ENCODE measurements at places on chromosomes 16 and 17.

DNA sequence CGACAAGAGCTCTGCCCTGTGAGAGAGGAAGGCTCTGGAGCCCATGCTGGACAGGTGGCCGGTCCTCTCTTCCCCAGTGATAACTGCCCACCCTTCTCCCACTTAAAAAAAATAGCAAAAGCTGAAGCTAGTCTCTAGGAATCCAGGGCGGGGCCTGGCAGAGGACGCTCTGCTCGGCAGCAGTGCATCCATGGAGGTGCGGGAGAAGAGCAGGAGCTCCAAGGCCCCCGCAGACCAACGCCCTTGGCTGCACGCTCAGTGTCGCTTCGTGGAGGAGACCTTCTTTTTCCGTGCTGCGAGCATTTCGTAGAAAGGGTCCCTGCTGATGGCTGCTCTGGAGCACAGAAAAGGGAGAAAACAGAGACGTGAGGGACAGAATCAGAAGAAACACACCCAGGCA, 98.6 kb upstream of the DNAH17 start:
- DNase-seq: no peak

DNA sequence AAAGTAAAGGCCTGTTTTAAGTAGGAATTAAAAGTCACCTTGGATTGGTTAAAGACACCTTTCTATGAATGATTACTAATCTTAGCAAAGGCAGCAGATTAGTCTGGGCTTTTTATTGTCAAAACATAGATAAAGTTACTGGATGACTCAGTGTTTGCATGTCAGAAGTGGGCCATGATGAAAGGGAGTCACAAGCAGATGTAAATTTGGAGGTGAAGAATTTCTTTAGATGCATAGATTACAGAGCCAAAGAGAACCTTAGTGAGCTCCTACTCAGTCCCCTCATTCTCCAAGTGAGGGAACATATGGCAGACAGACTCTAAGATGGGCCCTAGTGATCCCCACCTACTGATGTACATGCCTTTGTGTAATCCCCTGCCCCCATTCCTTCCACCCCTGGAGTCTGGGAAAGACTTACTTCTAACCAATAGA, 124.5 kb downstream of the HS3ST3A1 start:
- DNase-seq: no peak

DNA sequence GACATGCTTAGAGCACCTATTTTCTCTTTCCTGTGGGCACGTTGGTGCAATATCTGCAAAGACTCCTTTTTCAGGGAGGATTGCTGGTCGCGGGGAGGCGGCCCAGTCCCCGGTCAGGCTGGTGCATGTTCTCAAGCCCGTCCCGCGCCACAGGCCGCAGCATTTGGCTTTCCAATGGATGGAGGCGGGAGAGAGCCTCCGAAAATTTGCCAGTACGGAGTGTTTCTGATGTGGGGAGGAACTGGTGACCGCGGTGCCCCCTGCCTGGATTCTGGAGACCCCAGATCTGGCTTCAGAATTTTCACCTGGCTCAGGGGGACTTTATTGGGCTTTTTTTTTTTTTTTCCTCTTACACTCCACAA, 2.3 kb downstream of the CMIP start:
- no peak for DNase-seq

DNA sequence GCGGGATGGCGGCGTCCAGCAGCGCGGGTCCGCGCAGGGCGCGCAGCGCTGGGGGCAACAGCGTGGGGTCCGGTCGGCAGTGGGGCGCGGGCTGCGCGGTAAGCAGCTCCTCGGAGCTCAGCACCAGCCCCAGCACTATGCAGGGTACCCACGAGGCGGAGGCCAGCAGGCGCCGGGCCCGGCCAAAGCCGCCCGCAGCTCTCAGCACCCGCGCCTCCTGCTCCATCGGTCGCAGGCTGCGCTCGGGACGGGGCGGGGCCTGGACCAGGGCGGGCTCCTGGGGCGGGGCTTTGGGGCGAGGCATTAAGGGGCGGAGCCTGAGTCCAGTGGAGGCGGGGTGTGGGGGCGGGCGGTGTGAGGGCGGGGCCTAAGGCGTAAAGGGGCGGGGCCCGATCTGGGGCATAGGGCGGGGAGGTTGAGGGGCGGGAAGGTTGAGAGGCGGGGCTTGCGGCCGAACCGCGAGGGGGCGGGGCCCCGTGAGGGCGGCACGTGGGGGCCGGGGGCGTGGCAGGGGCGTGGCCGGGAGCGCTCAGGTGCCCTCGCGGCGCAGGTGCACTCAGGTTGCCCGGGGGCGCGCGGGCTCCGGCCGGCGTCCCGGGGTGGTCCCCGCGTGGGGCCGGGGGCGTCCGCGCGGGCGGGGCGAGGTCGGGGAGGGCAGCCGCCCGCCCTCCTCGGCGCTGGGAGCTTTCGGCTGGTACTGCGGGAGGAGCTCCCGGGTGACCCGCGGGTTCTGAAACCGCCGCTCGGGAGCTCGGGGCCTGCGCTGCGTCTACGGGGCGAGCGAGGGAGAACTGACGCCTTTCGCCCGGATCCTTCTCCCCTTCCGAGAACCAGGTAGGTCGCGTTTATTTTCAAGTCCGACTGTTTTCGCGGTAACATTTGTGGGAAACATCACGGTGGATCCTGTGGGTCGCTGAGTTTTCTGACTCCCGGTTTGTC, 1.4 kb upstream of the SLC22A31 start:
- DNase-seq: peak; percentile 43

DNA sequence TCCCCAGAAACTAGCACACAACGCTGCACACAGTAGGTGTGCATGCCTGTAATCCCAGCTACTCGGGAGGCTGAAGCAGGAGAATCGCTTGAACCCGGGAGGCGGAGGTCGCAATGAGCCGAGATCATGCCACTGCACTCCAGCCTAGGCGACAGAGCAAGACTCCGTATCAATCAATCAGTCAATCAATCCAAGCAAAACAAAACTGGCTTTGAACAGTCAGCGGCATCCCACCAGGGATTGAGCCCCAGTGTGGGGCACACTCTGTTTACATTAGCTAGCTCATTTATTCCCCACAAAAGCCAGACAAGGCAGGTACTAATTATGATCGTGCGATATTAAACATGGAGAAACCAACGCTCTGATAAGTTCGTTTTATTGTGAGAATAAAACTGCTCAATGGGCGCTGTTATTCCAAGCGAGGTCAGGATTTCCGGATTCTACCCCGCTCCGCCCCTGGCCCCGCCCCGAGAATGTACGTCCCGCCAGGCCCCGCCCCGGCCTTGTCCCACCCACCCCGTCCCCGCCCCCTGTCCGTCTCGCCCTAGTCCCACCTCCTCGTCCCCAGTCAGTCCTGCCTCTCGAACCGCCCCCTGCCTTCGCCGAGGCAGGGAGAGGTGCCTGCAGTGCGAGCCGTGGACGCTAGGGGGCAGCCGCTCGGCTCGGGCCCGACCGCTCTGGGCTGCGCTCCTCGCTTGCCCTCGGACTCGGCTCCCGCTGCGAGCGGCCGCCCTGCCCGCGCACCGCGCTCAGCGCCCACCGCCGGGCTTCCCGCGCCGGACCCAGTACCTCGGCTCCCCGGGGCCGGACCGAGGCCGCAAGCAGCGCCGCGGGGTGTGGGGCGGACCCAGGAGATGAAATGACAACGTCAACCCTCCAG, at the start of gene VPS4A:
Gene VPS4A, plus strand, starts transcription at position 698 of the 880 bp plus-strand sequence. Its CDS starts 162 bp downstream, at position 860.
- DNase-seq: peak; percentile 88

GRCh38 chr17:75645889-75646637, 12.8 kb downstream of the SMIM5 start:
- peak; percentile 73 for DNase-seq

DNA sequence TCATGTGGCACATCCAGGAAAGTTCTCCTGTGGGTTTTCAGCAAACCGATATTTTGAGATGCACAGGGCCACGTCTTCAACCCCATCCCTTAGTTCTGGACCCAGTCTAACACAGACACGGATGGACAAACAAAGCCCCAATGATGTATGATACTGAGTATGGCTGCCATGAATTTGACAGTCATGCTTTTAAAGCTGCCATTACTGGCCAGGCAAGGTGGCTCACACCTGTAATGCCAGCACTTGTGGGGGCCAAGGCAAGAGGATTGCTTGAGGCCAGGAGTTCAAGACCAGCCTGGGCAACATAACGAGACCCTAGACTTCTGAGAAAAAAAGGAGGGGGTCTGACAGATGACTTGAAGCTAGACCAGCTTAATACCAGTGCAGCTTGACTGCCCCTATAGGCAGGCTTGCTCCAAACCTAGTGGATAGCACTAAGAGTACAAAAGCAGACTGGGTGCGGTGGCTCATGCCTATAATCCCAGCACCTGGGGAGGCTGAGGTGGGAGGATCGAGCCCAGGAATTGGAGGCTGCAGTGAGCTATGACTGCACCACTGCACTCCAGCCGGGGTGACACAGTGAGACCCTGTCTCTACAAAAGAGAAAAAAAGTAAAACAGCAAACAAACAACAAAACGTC, 10.8 kb upstream of the ZNF629 start:
- DNase-seq: no peak

- no peak for DNase-seq
These were observed 233.1 kb downstream of the CBLN1 start for GRCh38 chr16:49048557-49048956.

DNA sequence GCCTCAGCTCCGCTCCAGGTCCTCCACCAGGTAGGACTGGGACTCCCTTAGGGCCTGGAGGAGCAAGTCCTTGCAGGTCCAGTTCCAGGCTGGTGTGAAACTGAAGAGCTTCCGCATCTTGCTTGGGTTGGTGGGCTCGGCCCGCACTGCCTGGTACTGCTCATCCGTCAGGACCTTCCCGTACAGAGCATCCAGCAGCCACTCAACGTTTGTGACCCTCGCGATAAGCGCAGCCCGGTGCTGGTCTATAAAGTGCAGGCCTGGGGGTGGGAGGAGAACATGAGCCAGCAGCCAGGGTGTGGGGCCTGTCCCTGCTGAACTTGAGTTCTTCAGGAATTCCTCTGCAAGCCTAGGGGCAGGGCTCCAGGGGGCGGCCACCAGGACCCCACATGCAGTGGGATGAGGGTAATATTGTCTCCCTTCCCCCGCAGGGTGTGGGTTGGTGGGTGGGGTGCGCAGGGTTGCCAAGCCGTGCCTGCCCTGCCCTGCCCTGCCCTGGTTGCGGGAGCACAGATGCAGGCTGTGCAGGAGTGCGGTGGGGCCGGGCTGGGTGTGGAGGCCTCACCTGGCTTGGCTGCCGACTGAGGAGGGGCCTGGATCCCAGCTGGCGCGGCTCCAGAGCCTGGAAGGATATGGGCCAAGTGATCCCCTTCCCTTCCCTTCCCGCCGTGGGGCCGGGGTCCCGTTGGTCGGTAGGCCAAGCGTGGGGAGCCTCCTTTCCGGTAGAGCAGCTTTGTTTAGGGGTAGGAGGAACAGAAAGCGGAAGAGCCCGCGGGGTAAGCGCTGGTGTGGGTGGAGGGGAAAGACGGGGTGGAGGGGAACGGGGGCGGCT, 762 bp downstream of the PYCARD start:
- no peak for DNase-seq

All from DMS153 (cell line).